Stimulated activated CD4-positive, alpha-beta T cell treated with anti-CD3 and anti-CD28 coated beads, Interleukin-1b, Interleukin-23, amount 100 ng/mL, for 1 hour (primary cell): ENCODE measurements at places on chromosomes 2 and 18.

GRCh38 chr2:212535996-212536816 lies 2.4 kb downstream of the ERBB4 start:
- DNase-seq = no peak

DNA sequence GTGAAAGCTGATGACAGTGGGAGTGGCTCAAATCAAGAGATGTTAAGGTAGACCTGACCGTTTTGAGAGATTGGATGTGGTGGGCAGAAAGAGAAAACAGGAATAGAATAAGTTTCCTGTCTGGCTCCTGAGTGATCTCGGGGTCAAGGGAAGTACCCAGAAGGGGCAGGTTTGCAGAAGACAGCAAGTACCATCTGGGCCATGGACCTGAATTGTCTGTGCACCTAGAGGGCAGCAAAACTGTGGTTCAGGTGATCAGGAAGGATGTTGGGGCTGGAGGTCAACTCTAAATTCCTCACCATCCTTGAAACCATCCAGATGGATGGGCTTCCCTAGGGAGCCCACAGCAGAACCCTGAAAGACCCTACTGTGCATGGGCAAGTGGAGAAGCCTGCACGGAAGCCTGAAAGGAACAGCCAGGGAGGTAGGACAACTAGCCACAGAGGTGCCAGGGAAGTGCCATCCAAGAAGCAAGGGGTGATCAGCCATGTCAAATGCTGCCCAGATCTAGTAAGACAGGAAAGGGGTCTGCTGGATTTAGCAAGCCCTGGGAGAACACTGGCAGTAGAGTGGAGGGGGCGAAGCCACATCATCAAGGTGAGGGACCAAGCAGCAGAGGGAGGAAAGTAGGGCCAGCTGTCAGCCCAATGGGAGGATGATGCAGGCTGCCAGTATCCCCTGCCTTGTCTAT lies 8.0 kb downstream of the TEX261 start:
- no peak for DNase-seq

DNA sequence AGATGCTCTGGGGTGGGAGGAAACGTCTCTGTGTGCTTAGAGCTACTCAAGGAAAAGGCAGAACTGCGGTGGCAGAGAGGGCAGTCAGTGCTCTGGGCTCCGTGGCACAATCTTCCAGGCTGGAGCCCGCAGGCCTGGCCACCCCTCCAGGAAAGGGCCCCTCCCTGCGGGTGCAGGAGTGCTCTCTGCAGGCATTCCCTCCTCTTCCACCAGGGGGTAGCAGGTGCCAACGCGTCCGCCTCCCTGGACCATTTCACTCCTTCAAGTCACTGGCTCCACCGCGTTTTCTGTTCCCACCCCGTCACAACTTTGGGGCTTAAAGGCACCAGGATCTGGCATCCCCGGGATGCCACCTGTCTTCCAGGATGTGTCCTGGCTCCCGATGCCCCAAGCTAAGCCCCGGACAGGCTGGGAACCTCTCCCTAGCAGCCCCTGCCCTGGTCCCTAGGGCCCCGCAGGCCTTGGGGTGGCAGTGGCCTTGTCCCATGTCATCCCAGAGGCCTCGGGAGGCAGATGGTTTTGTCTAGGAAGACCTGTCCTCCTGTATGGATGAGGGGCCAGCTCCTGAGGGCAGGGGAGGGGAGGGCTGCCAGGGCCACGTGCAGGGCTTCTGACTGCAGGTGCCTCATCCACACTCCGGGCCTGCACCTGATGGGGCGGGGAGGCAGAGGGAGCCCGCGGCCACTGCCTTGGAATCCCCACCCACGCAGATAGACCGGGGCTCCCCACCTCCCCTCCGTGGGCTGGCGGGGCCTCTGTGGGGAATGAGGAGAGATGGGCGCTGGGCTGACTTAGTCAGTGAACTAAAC lies 26.4 kb downstream of the KCNIP3 start:
- DNase-seq = no peak

GRCh38 chr2:2022941-2023586 lies 278.7 kb upstream of the PXDN start:
- DNase-seq = no peak

GRCh38 chr2:22273853-22274252 lies 1111.1 kb upstream of the KLHL29 start:
- DNase-seq = no peak

GRCh38 chr18:37252342-37252741 lies 313.3 kb downstream of the CELF4 start:
- no peak for DNase-seq

- no peak for DNase-seq
Observed at GRCh38 chr2:167962436-167963226, 284.8 kb downstream of the STK39 start.

DNA sequence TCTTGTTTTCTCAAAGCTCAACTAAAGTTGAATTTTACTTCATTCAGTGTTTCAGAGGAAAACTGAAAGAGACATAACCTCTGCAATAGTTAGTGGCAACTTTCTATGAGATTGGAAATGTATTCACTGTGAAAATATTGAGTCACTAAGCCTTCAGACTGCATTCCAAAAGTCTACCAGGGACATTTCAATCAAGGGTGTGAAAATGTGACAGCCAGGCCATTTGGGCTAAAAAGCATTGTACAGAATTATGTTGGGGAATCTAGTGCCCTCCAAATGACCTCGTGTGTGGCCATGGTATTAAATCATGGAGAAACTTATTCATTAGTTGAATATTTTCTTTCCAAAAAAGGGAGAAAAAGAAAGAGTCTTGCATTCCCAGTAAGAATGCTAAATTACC lies 251.9 kb downstream of the GRB14 start:
- DNase-seq = no peak
